ENCODE measurements at places on chromosomes 12 and 14. TPM values are rescaled to one million over a fixed set of nuclear protein-coding genes. Genes with fewer than 3 reads are reported as not detected.

Gene DAO
- total RNA-seq, result not detected

Gene CCDC92
- total RNA-seq, result 7.0 TPM

Gene RIC8B
- total RNA-seq, result 71.0 TPM

Gene NUMB
- total RNA-seq, result 129 TPM

Gene KCNMB4
- total RNA-seq, result not detected

Gene MMP14
- 90.3 TPM for total RNA-seq

Gene OTOGL
- 1.3 TPM for total RNA-seq

Gene CCDC184
- total RNA-seq, result not detected

Gene METTL17
- total RNA-seq, result 304 TPM

Gene TROAP
- 1.4 TPM for total RNA-seq

- peak; percentile 87 for DNase-seq
Observed at GRCh38 chr14:67704484-67705089, 2.9 kb downstream of the RDH12 start.

- peak; percentile 14 for DNase-seq
Observed at GRCh38 chr12:98861251-98861650, 216.2 kb downstream of the APAF1 start.

DNA sequence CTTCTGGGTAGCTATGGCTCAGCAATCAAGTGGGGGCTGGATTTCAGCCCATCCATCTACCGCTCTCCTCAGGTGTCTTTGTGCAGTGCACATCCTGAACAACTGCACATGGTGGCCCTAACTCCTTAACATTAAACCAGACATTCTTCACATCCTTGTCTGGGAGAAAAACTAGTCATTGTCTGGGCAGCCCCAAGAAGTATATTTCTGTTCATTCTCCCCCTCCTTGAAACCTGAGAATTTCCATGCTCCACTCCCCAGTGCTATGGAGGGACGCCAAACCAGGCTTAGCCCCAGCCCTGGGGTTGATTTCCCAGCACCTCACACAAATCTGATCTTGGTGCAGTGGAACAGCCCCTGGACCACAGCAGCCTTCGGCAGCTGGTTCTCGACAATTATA is 13.4 kb downstream of the MYL2 start:
- no peak for DNase-seq

- no peak for DNase-seq
Observed at GRCh38 chr12:66152732-66153131, 17.1 kb downstream of the TMBIM4 start.

DNA sequence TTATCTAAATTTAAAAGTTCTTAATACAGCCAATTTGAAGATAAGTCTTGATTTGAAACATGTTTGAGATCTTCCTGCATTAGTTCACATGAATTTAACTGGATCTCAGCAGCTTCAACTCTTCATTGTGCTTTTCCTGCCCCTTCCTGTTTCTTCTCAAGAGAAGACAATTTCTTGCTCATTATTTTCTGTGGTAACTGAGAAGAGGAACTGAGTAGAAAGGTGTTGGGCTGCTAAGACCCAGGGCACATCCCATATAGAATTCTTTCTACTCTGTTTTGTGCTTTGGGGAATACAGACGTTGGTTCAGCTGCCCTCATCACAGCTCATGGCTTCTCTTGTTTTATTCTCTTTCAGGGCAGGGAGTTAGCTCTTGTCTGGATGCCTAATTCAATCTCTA is 110.2 kb downstream of the SNAPC1 start:
- no peak for DNase-seq

DNA sequence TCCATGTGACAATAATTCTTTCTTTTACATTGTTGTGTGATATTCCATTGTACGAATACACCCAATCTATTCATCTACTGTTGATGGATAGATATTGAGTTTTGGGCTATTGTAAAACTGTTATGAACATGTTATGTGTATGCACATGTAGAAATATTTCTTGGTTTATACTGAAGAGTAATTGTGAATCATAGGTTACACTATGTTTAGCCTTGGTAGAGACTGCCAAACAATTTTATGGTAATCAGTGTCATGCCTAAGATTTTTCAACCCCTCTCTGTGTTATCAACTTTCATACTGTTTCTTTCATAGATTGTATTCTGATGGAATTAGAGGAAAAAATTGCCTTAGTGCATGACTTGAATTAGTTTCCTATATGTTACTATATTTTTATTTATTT is 39.5 kb downstream of the FRMD6 start:
- no peak for DNase-seq

GRCh38 chr12:93877446-93877845 is 200.3 kb downstream of the CRADD start:
- DNase-seq, result no peak

DNA sequence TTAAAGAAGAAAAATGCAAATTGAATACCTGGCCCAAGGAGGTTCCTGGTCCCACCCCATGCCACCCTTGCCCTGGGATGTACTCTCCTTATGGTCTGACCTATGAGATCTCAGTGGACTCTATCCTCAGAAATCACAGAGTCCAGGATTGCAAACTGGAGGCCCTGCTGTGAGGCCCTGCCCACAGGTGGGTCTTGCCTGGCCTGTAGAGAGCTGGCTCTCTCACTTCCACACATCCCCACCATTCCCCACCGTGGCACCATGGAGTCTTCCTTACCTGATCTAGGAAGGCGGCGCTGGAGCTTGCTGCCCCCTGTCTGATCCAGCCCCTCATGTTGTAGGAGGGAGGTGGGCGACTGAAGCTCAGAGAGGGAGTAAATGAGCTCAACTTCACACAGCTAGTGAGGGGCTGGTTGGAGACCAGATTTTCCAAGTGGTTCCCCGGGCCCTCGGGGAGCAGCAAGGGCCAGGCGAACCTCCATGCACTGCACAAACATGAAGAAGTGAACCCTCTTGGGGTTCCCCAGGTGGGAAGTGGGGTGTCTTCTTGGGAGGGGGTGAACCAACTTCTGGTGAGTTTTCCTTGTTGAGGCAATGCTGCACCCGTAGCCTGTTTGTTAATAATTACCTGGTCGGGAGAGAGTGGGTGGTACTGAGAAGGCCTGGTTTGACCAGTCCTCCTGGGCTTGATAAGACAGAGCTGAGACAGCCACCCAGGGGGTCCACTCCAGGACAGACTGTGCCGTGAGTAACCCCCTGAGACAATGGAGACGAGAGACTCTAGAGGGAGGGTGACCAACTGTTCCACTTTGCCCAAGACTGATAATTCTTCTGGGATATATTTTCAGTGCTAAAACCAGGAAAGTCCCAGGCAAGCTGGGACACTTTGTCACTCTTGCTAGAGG is at the start of gene SERPINA4:
SERPINA4 (plus strand) TSS at position 692 of the 905 bp plus-strand sequence. CDS start 2,041 bp downstream, outside the sequence.
- peak; percentile 44 for DNase-seq

DNA sequence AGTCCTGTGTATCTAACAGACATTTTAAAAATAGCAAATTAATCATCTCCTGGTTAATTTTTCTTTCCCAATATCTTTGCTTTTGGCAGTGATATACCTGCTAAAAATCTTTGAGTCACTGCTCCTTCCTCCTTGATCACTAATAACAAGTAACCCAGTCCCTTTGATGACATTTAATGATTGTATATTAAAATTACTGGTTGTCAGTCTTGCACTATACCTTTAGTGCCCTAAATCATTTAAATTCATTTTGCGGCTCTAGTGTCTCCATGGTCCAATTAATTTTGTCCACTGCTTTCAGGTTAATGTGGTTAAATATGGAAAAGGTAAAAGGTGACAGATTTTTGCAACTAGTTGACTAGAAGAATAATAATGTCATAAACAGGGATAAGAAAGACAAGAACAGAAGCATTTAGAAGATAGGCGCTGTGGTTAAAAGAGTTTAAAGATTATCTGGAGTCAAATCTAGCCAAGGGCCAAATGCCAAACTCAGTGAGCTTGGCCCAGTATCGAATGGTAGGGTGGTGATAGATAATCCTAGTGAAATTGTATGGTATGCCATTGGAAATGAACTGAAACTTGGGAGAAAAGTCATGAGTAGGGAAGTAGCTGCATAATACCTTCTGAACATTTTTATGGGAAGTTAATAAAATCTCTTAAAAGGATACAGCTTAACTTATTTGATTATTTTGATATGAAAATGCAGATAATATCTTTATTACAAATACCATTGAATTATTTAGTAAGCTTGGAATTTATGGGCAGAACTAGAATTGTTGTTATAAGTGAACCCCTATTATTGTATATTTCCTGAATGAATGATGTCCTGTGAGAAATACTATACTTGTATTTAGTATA is 115.0 kb downstream of the PCNX1 start:
- DNase-seq, result no peak

DNA sequence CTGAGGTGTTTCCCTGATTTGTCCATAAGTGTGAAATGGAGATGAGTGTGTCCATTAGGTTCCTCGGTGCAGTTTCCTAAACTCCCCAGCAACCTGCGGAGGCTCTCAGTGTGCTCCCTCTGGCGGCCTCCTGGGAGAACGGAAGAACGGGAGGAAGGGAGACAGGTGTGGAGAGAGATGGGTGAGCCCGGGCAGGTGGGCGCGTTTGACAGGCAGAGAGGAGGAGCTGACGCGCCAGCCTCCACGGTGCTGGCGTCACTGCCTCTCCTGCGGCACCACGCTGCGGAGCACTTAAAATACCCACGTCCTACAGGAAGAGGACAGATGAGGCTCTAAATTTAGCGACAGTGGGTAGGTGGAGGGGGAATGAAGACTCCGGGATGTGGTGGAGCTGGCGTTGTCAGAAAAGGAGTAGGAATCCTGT is 26.8 kb upstream of the PEX5 start:
- peak; percentile 76 for DNase-seq

GRCh38 chr12:75711271-75711670 is 199.9 kb upstream of the KRR1 start:
- no peak for DNase-seq

- no peak for DNase-seq
Observed at GRCh38 chr12:55732288-55732687, 3.5 kb upstream of the CD63 start.

- DNase-seq, result no peak
Observed at GRCh38 chr14:96497087-96497486, 5.1 kb upstream of the PAPOLA start.

DNA sequence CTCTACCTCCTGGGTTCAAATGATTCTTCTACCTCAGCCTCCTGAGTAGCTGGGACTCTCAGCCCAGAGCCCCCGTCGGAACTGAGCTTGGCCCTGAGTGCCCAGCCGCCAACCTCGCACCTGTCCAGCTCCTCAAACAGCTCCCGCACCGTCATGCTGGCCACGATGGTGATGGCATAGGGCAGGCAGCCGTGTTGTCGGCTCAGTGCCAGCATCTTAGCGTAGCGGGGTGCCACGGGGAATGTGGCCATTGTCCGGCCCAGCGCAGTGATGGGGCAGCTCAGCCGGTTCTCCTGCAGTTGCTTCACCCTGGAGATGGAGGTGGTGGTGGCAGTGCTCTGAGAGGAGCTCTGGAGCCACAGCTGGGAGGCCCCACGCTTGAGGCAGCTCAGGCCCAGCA is 32.4 kb downstream of the DHX37 start:
- no peak for DNase-seq

GRCh38 chr12:39297891-39298290 is 145.0 kb downstream of the KIF21A start:
- DNase-seq, result no peak

DNA sequence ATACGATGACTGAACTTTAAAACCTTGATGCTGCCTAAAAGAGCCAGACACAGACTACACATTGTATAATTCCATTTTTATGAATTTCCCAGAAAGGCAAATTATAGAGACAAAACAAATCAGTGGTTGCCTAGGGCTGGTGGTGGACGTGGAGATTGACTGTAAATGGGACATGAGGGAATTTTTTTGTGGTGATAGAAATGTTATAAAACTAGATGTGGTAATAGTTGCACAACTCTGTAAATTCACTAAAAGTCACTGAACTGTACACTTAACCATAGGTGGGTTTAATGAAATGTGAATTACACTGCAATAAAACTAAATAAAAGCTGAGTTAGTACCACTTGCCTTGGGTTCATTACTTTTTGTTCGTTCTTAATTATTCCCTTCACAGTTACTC is 72.1 kb downstream of the PLEKHA5 start:
- no peak for DNase-seq

- DNase-seq, result peak; percentile 6
Observed at GRCh38 chr14:95611293-95611880, 74.8 kb upstream of the TCL1B start.

DNA sequence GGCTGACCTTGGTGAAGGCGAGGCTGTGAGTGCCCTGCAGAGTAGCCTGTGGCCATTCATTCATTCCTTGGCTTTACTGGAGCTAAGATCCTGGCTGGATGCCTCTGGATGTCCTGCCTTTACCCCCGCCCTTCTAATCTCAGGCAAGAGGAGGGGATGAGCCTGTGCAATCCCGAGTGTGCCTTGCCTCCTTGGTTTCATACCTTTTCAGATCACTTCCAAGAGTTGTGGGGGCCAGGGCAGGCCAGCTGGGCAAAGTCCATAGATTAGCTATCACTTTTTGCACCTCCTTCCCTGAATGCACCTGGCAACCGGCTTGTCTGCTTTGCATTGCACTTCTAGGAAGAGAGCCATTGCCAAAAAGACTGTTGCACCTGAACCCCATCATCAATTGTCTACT is 1.5 kb downstream of the VRTN start:
- DNase-seq, result peak; percentile 66

DNA sequence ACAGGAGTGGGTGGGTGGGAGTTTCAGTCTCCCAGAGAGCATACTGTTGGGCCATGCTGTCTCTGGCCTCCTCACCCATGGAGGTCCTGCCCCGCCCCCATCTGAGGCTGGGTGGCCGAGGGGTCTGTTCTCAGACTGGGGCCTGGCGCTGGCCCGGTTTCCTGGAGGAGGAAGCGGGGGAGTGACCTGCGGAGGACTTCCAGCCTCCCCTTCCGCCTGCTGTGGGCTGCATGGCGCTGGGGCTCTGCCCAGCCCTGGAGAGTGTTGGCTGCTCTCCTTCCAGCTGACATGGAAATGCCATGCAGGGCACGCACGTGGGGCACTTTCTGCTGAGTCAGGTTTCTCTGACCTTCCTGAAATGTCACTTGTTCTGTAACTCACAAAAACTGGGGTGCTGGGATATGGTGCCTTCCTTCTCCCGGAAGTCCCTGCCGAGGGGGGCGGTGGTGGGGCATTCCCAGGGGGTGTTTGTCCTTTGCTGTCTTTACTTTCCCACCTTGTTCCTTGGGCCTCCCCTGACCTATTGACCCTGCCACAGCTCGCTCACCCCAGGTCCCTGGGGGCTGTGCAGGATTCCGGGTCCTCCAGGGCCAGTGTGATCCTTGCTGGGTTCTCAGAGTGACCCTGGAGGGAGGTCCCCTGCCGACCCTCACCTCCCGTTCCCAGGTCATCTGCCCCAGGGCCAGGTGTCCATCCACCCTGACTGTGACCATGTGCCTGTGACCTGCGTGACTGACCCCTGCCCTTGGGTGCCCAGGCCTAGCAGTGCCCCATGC is 23.6 kb downstream of the PACS2 start:
- peak; percentile 55 for DNase-seq

- no peak for DNase-seq
Observed at GRCh38 chr12:108732489-108733229, 1.3 kb upstream of the CORO1C start.

DNA sequence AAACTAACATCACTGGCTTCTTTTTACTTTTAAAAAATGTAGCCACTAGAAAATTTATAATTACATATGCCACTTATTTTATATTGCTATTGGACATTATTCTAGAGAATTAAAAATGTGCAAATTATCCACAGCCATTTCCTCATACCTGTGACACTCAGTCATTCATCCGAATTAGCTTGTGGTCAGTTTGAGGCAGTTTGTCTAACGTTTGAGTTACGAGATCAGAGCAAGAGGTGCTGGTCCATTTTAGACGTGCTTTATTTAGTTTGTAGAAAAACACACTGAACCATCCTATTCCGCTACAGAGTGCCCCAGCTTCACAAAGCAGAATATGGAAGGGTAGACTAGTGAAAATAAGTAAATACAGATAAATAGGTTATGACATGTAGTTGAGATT is 513.0 kb downstream of the NRXN3 start:
- no peak for DNase-seq

- DNase-seq, result no peak
Observed at GRCh38 chr12:51196547-51196946, 21.3 kb downstream of the POU6F1 start.
